ENCODE measurements at places on chromosomes 2 and 18.

- no peak for DNase-seq
Observed at GRCh38 chr2:37349231-37349860, 4.9 kb downstream of the QPCT start.

DNA sequence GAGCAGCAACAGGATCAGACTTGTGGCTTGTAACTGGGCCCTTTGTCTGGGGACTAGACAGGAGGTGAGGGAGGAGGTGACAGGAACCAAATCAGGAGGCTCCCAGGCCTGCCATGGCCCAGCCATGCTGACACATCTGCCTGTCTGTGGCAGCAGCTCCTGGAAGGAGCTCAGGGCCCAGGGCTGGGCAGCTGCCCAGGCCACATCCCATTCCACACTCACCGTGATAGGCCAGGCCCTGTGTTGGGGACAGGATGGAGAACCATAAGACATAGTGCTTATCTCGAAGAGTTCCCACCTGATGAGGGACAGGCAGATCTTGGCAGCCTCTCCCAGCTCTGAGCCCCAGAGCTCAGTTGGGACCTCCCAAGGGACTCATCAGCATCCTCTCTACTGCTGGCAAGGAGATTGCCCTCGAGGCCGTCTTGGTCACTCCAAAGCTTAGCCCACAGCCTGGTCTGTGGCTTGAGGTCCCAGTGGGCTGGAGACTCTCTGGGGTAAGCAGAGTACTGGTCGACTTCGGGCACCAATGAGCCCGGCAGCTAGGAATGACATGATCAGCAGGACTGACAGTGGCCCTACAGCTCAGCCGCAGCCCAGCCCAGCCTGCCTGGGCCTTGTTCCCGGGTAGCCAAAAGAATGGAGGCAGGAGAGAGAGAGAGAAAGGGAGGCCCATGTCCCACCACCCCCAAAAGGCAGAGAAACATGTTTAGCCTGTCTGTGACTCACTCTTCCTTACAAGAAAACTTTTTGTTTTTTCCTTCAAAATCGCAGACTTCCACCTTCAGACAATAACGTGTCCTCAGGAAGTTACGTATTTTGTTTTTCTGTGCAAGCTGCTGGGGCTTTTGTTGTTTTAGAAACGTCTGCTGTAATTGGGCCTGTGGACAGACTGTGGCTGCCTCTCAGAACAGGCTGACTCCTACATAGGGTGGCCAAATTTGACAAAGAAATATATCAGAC, 82.1 kb downstream of the HS1BP3 start:
- DNase-seq, result no peak

GRCh38 chr18:57940166-57940660, 103.8 kb upstream of the NEDD4L start:
- DNase-seq, result no peak

DNA sequence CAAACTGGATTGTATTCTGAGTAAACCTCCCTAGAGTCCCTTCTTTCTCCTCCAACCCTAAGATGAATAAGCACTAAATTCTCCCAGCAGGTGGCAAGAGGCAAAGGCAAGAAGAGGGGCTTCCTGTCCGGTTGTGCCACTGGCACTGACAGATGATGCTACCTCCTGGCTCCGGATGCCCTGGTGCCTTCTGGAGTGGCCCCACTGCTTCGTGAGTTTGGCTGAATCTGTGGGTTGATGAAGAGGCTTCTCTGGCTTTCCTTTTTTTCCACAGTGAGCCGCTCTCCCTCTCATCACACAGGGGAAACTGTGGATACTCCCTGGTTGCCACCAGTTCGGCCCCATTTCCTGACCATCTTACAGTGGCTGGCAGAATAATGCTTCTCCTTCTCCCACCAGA, 404.7 kb downstream of the GALR1 start:
- DNase-seq, result no peak

DNA sequence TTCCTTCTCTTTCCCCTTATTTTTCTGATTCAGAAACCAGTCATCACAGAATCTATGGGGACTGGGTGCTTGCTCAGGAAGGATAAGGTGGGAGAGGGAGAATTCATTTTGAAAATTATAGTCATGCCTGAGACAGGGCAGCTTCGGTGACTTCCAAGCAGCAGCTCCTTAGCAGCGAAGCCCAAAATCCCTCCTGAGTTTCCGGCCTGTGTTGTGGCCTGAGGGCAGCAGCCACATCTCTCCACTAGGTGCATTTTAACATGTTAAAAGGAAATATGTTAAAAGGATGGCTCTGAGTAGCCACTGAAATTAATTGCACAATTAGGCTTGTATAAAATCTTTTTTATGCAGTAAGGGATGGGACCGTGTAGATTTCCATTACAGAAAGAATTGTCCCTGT, 207.0 kb upstream of the RAB12 start:
- no peak for DNase-seq

GRCh38 chr2:128489526-128490273, 171.0 kb upstream of the HS6ST1 start:
- DNase-seq, result no peak

GRCh38 chr2:191302459-191303139, 57.4 kb downstream of the MYO1B start:
- DNase-seq, result no peak

- no peak for DNase-seq
Observed at GRCh38 chr18:10474309-10474708, 19.9 kb downstream of the APCDD1 start.

DNA sequence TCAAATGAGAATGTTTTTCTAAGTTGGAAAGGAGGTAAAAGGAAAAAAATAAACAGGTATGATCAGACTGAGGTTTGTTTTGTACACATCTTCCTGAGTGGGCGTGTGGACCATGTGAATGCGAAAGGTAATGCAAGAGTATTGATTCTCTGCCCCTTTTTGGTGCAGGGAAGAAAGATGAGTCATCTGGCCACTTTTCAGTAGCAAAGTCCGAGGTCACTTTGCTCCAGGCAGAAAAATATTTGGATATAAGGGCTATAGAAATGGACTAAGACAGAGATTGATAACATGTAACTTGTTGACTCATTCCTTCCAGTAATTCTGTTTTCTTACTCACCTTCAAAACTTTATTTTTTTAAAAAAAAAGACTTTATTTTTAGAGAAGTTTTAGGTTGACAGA, 130.5 kb downstream of the DSEL start:
- no peak for DNase-seq
